NCI-H2227 treated with DMSO at 0.1 percent for 48 hours (cell line): ENCODE measurements at places on chromosomes 3 and 15.

DNA sequence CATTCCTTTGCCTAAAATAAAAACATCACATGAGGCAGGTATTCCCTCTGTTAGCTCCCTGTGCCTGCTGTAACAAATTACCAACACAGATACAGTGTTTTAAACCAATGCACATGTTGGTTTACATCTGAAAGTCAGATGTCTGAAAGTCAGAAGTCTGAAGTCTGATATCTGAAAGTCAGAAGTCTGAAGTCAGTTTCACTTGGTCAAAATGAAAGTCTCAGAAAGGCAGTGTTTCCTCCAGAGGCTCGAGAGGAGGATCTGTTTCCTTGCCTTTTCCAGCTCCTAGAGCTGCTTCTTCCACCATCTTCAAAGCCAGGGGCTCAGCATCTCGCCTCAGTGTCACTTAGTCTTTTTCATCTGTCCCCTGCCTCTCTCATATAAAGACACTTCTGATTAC is 22.0 kb downstream of the SST start:
- no peak for DNase-seq

- no peak for DNase-seq
Measured at GRCh38 chr15:63466378-63467192, 37.8 kb upstream of the USP3 start.

DNA sequence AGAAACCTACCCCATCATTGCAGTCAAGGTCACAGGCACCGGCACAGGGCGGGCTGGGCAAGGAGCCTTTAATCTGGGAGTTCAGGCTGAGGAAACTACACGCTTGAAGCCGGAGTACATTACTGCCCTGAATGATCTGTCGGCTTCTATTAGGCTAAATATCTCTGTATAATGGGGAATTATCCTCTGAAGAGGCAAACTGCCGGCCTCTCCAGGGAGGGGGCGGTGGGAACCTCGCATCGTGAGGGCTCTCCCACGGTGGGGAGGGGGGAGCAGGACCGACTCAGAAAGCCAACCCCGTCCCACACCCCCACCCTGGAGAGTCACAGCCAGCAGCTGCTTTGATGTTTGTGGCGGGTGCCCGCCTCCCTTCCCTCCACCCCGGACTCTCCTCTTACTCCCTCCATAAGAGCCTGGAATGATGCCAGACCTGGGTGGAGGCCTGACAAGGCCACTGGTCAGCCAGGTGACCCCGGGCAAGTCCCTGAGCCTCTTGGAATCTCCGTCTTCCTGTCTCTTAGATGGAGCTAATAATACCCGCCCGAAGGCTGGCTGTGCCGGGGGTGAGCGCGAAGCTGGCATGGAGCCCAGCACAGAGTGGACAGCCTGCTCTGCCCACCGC is 63.4 kb upstream of the LINGO1 start:
- DNase-seq, result no peak

GRCh38 chr3:9553021-9553947 is at the start of gene LHFPL4:
LHFPL4 (minus strand) TSS chr3:9553822; CDS start chr3:9552679, 1,143 bp downstream.
- DNase-seq, result no peak

- DNase-seq, result no peak
Measured at GRCh38 chr3:125132815-125133214, 77.0 kb upstream of the HEG1 start.

DNA sequence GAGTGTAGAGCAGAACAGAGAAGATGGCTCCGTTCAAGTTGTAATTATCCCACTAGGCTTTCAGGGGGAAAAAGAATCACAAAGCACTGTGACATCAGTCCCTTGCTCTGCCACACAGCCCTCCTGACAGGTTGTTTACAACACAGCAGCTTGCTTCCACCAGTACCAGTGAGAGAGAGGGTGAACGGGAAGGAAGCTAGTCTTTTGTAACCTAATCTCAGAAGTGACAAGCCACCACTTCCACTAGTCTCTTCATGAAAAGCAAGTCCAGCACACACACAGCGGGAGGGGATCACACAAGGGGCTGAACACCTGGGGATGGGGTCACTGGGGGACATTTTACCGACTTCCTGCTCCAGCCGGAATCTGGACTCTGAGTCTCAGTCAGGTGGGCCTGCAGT is 86.3 kb downstream of the FAM81A start:
- DNase-seq, result peak; percentile 38

DNA sequence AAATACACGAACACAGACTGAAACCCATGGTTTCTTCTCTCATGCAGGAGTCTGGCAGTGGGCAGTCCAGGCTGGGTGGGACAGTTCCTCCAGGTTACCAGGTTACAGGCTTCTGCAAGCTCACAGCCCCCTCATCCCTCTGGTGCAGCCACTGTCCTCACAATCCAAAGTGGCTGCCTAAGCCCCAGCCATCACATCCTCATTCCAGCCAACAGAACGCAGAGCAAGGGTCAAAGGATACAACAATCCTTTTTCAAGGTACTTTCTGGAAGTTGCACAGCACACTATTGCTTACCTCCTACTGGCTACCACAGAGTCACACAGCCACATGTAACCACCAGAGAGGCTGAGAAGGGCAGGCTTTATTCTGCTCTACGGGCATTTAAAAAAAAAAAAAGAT is 154.6 kb downstream of the NUP210 start:
- no peak for DNase-seq

DNA sequence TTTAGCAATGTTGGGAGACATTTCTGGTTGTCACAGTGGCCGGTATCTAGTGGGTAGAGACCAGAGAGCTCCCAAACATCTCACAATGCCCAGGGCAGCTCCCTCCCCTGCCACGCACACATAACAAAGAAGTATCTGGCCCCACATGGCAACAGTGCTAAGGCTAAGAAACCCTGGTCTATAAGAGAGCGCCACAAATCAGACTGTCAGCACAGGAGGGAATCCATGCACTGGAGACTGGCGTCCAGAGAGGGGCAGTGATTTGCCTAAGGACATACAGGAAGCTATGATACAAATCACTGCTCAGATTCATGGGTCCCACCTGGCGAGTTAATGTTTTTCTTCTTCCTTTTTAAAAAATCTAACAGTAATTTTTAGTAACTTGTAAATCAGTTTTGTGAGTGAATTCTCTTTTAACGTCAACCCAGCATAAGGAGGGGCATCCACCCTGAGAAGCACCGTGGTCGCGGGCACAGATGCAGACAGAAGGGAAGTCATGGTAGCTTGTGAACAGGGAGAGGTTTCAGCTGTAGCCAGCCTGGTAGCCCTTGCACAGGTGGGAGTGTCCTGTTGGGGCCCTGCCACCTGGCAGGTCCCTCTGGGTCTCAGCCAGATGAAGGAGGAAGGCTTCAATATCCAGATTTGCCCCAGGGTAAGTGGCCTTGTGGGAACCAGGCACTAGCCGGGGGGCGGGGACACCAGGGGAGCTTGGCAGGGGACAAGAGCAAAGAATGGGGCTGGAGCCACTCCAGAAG is 8.7 kb downstream of the ISG20 start:
- DNase-seq, result no peak

DNA sequence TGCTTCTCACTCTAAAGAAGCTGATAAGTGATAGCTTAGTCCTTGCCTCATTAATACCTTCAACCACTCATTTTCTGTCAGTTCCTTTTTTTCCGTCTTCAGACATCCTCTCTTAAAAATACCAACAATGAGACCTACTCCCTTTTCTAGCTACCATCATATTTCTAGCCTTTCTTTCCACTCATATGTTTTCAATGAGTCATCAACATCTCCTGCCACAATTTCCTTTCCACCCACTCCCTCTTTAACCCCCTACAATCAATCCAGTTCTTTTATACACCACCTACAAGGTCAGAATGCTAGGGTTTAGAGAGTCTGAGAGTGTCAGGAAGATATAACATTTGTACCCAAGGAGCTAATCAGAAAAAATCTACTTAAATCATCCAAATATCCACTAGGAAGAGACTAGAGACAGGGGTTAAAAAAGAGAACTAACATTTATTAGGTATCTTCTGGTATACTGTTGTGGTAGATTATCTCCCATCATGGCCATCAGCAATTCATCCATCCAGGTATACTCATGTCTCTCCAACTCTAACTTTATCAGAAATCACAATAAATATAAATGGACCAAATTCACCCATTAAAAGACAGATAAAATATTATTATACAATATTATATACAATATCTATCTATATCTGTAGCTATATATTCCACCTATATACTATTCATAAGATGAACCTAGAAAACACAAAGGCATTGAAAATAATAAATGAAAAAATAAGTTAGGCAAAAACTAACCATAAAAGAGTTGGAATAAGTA is 42.5 kb downstream of the MYLK start:
- no peak for DNase-seq

GRCh38 chr15:77311020-77311419 is 108.9 kb downstream of the PEAK1 start:
- DNase-seq, result no peak

GRCh38 chr3:88150371-88150770 is 612 bp downstream of the C3orf38 start:
- DNase-seq, result no peak

DNA sequence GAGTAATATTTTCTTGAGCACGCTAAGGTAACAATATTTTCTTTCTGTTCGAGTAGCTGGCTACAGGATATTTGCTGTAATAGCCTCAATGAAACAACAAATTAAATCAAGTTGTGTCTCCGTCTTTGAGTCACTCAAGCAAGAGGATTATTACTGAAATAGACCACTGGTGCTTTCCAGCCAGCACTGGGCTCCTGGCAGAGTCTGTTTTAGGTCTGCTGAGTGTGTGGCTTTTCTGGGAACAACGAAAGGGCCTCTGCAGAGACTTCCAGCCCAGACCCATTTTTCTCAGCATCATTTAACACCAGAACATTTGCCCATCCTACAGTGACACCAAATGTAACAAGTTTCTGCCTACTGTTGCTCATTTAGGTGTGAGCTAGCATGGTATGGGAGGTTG is 652.9 kb downstream of the MAGI1 start:
- no peak for DNase-seq

GRCh38 chr3:141341536-141341935 is 26.8 kb upstream of the ZBTB38 start:
- DNase-seq, result no peak

- DNase-seq, result no peak
Measured at GRCh38 chr3:122941228-122942206, 86.0 kb downstream of the SEMA5B start.

GRCh38 chr15:38696109-38696727 is 131.6 kb upstream of the RASGRP1 start:
- DNase-seq, result no peak
